ENCODE measurements at places on chromosomes 7 and 10.

- no peak for DNase-seq
Measured at GRCh38 chr7:99740573-99741440, 5.8 kb upstream of the CYP3A7 start.

GRCh38 chr7:55537458-55537990 lies 34.8 kb downstream of the VOPP1 start:
- no peak for DNase-seq

DNA sequence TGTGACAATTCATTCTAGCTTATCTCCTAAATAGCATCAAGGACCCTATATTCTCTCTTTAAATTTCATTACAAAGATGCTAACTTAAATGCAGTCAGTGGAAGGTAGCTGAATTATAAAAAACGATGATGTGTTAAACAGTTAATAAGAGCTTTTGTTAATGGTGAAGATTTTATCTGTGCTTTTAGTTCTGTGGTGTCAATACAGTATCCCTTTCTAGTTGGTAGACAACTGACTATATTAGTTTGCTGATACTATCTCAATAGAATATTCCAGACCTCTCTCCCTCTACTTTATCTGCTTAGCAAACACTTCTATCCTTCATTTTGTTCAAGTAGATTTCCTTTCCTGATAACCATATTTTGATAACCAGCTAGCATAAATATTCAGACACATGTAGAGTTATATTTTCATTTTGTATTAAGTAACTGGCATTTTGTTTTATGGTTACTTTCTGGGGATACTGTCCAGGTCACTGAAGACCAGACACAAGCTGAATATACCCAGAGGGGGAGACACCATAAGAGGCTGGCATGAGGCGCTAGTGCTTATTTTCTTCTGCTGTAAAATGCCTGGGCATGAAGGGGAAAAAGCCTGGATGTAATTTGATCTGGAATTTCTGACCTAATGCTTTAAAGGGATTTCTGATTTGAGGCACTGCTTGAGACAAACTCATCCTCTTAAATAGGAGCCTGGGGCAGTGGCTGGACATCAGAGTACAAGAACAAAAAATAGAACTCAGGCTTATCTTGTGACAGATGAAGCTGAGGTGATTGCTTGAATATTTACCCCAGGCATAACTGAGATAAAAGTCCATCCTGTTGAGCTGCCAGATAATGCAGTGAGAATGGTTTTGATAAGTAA lies 197.5 kb downstream of the MALRD1 start:
- no peak for DNase-seq

DNA sequence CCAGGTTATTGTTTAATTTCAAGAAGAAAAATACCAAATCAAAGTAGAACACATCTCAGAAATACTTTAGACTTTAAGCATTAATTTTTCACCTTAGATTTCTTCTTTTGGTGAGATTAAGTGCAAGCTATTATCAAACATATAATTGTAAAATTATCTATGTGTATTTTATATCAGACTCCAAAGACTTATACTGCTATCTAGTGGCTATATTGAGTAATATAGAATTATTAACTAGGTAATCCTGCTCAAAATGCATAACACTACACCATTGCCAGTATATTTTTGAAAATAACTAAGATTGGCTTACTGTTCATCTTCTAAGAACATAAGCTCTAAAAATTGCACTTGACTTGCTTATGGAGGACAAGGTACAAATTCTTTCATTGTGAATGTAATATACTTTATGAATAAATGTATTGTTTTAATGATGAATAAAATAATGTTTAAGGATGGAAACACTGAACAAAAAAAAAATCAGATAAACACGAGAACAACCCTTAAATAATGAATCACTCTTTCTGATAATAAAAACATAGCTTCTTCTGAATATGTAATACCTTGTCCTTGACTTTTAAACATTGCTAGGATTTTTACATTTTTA lies 86.7 kb upstream of the GNAI1 start:
- DNase-seq, result no peak

- DNase-seq, result no peak
Measured at GRCh38 chr7:100080907-100081534, 502 bp downstream of the ZNF3 start.

GRCh38 chr10:114250236-114250635 lies 11.2 kb downstream of the VWA2 start:
- DNase-seq, result no peak
